ENCODE measurements at places on chromosomes 16 and 17.

DNA sequence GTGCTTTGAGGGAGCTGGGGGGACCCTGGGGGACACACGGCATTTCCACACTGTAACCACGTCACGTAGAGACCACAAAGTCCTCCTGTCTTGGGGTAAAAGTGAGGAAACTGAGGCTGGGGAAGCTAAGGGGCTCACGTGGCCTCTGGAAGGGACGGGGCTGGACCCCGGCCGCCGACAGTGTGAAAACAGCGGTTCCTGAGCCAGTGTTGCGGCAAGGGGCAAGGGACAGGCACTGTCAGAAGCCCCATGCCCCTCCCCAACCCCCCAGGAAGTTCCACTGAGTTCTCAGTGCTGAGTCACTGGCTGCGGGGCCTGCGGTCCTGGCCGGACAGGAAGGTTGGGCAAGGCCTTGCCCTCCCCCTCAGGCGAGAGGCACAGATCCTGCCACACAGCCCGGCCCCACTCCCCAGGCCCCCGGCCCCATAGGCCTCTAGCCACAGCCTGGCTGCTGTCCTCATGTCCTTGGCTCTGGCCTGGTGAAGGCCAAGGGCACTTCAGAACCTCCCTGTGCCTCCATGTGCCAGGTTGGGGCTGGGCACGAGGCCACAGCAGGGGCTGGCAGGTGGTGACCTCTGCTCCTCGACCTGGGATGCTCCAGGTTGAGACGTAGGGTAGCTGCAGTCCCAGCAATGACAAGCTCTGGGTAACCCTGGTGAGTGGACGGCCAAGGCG, 5.0 kb upstream of the CCDC57 start:
- no peak for DNase-seq

DNA sequence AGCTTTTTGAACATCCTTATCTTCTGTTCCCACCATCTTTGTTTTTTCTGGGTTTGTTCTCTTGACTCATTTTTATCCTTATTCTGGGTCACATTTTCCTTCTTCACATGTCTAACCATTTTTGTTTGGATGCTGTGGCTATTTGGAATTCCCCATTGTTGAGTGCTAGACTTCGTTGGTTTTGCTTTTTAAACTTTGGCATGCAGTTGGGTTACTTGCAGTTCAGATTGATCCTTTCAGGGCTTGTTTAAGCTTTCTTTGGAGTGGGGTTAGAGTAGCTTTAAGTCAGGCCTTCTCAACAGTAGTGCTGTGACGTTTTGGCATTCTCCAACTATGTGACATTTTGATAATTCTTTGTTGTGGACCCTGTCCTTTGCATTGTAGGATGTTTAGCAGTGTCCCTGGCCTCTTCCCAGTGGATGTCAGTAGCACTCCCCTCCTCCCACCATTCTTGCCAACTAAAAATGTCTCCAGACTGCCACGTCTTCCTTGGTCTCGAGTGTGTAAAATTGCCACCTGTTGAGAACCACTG, 21.1 kb downstream of the PRMT7 start:
- DNase-seq = no peak

GRCh38 chr16:57191056-57191571, 5.0 kb downstream of the RSPRY1 start:
- no peak for DNase-seq

DNA sequence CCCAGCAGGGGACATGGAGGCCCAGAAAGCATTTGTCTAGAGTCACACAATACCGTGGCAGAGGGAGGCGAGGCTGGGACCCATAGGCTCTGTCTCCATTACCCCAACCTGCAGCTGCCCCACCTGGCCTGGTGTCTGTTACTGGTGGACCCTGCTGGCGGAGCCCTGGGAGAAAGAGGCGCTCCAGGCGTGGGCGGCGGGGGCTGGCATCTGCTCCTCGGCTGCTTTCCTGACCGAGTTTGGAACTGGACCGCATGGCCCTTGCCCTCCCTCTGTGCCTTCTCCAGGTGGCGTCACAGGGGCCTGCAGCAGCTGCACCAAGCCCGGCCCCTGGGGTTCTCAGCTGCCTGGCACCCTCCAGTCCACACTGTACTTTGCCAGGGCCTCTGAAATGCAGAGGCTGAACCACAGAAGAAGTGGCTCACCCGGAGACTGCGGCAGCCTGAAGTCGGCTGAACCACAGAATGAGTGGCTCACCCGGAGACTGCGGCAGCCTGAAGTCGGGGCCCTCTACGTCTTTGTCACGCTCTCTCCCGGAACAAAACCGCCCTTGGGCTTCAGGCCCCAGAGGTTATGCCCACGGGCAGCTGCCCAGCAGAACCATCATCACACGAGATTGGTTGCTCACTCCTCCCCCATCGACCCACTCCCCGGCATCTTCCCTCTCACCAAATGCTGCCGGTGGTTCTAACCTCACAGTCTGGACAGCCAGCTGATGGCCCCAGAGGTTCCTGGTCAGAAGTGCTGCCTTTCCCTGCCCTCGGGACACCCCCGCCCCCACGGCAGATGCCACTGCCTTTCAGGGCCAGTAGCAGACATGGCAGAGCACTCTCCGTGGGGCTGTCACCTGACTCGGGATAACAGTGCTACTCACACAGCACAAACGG, 20.2 kb downstream of the CBFA2T3 start:
- peak; percentile 65 for DNase-seq

GRCh38 chr17:63035695-63036094, 69.7 kb downstream of the TANC2 start:
- DNase-seq = no peak

GRCh38 chr17:36027761-36028160, 10.0 kb upstream of the CCL23 start:
- no peak for DNase-seq

- peak; percentile 26 for DNase-seq
These were observed 389.5 kb downstream of the SLC39A11 start for GRCh38 chr17:72702998-72703397.

GRCh38 chr16:166375-167121, 770 bp downstream of the HBM start:
- no peak for DNase-seq

DNA sequence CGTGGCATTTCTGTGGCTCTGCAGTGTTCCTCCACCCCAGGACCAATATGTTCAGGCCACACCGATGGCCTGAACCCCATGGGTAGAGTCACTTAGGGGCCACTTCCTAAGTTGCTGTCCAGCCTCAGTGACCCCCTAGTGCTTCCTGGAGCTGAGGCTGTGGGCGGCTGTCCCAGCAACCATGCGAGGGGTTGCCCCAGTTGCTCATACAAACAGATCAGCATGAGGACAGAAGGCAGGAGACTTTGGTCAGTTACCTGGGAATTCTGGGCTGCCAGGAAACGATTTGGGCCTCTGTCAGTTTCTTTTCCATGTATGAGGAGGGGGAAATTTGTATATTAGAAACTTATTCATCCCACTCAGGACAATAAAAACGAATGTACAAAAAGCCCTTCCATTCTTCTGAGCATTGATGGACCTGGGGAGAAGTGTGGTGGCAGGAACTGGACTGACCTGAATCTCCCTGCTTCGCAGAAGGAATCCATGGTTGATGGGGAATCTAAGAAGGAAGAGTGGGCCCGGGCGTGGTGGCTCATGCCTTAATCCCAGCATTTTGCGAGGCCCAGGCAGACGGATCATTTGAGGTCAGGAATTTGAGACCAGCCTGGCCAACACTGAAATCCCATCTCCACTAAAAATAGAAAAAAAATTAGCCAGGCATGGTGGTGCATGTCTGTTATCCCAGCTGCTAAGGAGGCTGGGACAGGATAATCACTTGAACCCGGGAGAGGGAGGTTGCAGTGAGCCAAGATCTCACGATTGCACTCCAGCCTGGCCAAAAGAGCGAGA, 4.9 kb upstream of the IL32 start:
- no peak for DNase-seq

DNA sequence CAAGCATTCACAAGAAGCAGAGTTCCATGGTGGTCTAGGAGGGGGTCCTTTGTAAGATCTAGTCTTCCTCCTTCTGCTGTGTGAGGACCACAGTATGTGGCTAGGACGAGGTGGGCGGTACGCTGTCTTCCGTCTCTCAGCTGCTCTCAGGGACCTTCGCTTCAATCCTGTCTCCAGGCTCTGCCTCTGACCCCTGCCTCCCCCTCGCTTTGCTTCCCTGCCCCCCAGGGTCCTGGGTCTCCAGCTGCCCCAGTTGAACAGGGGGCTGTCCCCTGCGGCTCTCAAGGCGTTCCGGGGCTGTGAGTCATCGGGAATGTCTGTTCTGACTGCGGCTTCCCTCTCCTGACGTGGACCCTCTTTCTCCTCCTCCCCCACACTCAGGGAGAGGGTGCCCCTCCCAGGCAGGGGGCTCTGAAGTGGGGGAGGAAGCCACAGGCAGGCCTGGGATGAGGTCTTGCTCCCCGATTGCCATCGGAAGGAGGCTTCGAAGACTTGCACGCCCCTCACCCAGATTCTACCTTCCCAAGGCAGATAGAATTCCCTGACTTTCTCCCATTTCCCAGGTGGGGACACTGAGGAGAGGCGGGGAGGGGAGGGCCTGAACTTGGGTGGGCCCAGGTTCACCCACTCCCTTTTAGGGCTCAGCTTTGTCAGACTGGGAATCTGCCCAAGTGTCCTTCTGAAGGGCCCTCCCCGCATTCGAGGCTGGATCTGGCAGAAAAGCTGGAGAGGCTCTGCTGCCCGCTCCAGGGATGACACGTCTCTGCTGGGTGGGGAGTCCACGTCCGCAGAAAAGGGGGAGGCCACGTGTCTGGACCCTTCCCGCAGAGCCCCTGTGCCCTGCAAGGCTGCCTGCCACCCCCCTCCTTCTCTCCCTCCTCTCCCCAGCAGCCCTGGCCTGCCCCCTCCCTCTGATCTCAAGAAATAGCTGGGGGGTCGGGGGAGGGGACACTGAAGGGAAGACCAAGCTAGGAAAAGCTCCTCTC, 9.1 kb upstream of the COL1A1 start:
- DNase-seq = no peak

- DNase-seq = no peak
These were observed 133.2 kb upstream of the HS3ST3A1 start for GRCh38 chr17:13734880-13735279.
